Left lung (tissue), 14 donors: ENCODE measurements at places on chromosomes 16 and 17.

GRCh38 chr16:84175350-84176081, 11.3 kb downstream of the TAF1C start:
- H3K4me1 ChIP-seq = peaks cover 17% of the 10 kb centered on the region
- peaks cover 31% of the 10 kb centered on the region for H3K36me3 ChIP-seq
- H3K4me3 ChIP-seq = no peak overlapping the region

DNA sequence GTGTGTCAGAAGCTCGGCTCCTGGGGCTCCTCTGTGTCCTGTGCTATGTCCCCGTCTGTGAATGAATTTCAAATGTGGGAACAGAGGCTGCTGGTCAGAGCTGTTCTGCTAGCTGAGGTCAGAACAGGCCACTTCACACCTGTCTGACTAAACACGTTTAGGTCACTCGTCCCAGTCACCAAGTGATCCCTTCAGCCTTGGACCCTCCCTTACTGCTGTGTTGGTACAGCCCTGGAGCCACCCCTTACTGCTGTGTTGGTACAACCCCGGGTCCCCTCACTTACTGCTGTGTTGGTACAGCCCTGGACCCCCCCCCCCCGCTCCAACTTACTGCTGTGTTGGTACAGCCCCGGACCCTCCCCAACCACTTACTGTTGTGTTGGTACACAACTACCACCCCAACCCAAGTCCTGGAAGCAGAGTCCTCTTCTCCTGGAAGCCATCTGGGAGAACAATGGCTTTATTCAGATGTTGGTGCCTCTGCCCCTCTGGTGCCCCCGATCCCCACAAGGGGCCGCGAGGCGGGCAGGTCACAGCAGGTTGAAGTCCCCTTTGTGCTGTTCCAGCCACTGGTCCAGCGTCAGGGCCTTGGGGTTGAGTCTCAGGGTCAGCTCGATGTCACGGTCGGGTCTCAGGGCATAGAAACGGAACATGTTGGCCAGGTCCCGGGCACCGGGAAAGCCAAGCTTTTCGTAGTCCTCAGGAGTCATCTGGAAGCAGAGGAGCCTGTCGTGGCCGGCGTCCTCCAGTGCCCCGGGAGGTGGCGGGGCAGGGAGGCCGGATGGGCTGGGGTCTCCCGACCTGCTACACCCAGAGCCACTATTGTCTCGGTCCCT, 13.0 kb downstream of the NMRAL1 start:
- H3K36me3 ChIP-seq = no peaks in the 10 kb centered on the region
- peaks cover 12% of the 10 kb centered on the region for H3K4me1 ChIP-seq
- no peak overlapping the region for H3K4me3 ChIP-seq
- peak; percentile 19 for DNase-seq
- H3K27me3 ChIP-seq = no peaks in the 10 kb centered on the region

DNA sequence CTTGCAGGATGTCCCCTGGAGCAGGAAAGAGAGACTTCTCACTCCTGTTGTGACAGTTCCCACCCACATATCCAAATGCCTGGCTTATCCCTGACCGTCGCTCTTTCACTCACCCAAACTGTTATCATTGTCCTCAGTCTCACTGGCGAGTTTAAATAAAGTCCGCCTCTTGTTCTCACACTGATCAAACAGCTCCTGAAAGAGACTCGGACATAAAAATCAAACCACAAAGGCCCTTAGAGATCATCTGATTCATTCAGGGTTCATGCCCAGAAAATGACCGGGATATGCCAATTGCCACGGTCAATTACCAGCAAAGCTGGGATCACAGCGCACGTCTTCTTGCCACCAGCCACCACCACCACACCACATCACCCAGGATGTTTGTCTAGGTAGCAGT, 19.9 kb downstream of the GGA3 start:
- no peak for DNase-seq
- peaks cover 9% of the 10 kb centered on the region for H3K36me3 ChIP-seq
- no peaks in the 10 kb centered on the region for H3K27me3 ChIP-seq
- no peak overlapping the region for H3K4me3 ChIP-seq
- no peaks in the 10 kb centered on the region for H3K4me1 ChIP-seq
- H3K27ac ChIP-seq = no peak overlapping the region

DNA sequence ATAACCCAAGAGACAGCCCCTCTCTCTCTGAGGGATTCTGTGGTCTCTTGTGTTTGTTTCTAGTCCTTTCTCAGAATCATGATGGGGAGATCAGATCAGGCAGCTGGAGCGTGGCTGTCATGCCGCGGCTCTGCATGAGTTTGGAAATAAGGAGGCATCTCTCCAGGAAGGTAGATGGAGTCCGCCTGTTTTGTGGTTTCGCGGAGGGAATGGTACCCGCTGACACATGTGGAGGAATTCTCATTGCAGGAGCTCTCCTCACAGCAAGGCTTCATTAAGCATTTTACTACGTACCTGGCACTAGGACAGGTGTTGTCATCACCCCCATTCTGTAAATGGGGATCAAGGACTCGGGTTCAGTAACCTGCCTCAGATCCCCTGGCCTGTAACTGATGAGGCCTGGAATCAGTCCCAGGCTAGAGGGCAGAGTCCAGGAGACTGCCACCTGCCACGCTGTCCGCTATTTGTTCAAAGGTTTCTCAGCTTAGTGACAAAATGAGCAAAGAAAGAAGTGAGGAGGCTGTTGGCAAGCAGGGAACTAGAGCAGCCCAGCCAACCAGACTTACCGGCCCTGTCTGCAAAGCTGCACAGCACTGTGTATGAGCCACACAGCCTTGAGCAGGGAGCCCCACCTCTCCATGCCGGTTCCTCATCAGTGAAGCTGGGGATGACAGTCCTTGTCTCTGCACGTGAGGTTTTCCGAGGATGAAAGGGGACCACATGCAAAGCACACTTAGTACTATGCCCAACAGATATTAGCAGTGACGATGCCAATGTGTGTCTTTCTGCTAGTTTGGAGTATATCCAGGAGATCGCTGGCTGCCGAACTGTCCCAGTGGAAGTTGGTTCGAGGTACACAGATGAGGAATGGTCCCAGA, 11.0 kb downstream of the KDM8 start:
- no peaks in the 10 kb centered on the region for H3K4me1 ChIP-seq
- no peaks in the 10 kb centered on the region for H3K27me3 ChIP-seq
- no peak overlapping the region for H3K27ac ChIP-seq
- DNase-seq = no peak
- H3K4me3 ChIP-seq = no peak overlapping the region

DNA sequence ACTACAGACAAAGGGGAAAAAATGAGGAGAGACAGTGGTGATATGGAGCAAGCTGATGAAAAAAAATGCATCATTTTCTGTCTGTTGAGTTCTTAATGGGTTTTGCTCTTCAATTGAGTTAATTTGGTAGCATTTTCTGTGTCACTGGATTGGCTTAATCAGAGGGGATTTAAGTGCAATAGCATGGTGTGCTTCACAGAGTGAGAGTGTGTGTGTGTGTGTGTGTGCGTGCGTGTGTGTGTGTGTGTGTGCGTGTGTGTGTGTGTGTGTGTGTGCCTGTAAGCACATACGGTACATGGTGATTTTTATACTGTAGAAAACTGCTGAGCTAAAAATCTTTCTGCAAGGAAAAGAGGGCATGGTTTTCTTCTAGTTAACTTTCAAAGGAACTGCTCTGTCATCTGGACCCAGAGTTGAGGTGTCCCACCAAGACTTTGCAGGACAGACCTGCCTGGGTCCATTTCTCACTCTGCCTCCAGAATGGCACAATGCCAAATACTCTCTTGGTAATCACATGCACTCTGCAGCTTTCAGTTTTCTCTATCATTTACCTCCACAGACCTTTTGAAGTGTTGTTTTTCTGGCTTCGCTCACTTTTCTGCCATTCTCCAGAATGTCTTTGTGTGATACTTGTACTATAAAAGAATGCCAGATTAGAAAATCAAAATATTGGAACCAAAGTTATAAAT, 952.6 kb upstream of the SOX9 start:
- H3K27me3 ChIP-seq = no peaks in the 10 kb centered on the region
- no peak for DNase-seq
- no peaks in the 10 kb centered on the region for H3K4me1 ChIP-seq
- H3K4me3 ChIP-seq = no peak overlapping the region
- H3K27ac ChIP-seq = no peak overlapping the region
- no peaks in the 10 kb centered on the region for H3K36me3 ChIP-seq

- no peaks in the 10 kb centered on the region for H3K4me1 ChIP-seq
- H3K27me3 ChIP-seq = no peaks in the 10 kb centered on the region
- H3K4me3 ChIP-seq = no peak overlapping the region
- no peak overlapping the region for H3K27ac ChIP-seq
Observed at GRCh38 chr17:80364091-80364691, 50.8 kb upstream of the ENDOV start.

DNA sequence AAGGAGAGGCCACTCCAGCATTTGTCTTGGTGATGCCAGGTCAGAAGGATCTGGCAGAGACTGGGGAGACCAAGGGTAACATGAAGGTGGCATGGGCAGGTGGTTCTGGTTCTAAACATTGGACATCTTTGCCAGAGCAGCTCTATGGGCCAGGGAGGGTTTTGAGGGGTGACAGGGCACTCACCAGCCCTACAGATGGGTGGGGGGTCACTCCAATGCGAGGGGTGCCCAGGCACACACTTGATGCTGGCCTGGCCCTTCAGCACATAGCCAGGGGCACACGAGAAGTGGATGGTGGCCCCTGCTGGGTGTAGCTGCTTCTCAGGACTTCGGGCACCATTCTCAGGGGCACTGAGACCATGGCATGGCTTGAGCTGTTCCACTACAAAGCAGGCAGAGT, 5.5 kb upstream of the PHF12 start:
- no peak for DNase-seq
- H3K27me3 ChIP-seq = peaks cover 5% of the 10 kb centered on the region
- no peak overlapping the region for H3K27ac ChIP-seq
- peaks cover 11% of the 10 kb centered on the region for H3K4me1 ChIP-seq

GRCh38 chr16:57775661-57776469, 26.4 kb downstream of the KIFC3 start:
- peaks cover 45% of the 10 kb centered on the region for H3K36me3 ChIP-seq
- H3K27ac ChIP-seq = no peak overlapping the region
- H3K4me3 ChIP-seq = no peak overlapping the region
- no peak for DNase-seq

GRCh38 chr16:67893743-67894399, 817 bp downstream of the PSKH1 start:
- H3K27me3 ChIP-seq = no peaks in the 10 kb centered on the region
- peak overlapping the region; percentile 94 for H3K27ac ChIP-seq
- peaks cover 6% of the 10 kb centered on the region for H3K4me1 ChIP-seq
- DNase-seq = no peak
- H3K4me3 ChIP-seq = peak overlapping the region; percentile 90

DNA sequence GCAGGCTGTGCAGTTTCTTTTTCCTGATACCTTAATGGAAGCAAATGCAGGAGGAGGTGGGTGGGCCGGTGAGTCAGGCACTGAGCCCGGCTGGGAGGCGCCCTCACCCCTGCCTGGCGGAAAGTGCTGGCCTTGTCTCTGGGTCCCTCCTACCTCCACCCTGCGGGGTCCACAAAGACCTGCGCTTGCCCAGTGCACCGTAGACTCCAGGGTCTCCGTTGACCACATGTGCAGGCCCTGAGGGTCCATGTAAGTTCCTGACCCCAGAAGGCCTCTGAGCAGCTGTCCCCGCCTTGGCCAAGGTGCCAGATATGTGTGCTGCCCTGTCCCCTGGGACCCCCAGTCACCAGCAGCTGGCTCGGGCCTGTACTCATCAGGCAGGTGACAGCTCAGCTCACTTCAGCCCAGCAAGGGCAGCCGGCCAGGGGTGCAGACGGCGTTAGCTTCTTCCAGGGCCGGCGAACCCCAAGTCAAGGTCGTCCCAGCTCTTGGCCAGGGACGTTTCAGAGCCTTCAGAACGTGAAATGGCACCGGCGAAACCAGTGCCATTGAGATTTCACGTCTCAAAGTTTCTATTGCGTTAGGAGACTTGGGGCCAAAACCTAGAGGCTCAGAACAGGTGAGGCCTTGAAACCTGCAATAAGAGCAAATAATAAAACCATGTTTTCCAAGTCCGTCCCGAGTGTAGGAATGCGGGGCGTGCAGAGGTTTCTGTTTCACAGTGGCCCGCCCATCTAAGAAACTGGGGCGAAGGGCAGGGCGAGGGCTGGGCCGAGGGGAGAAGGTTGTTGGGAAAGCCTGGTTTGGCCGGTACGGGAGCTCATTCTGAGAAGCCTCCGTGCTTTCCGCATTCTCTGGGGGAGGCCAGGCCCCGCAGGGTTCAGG, 12.1 kb downstream of the METRNL start:
- peaks cover 78% of the 10 kb centered on the region for H3K36me3 ChIP-seq

DNA sequence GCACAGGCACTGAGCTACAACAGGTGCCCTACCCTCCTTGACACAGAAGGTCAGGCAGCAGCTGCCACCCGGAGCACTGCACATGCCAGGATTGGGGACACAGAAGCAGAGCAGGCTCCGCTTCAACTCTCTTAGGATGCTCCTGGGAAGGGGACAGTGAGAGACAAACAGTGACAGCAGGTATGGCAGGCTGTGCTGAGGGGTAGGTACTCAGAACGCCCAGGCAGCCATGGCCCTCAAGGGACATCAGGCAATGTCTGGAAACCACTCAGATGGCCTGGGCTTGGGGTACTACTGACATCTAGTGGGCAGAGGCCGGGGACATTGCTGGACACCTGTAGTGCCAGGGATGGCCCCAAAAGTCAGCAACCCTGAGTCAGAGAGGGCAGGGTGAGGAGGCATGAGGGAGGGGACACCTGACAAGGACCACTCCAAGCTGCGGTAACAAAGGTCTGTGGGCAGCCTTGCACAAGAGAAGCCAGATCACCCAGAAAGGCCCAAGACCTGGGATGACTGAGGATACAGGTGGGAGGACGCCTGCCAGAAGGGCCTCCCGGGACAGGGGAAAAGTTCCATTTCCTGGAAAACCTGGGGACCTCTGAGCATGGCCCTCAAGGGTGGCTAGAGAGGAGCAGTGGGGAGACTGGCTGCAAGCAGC, 21.2 kb downstream of the PEMT start:
- DNase-seq = peak; percentile 43
- H3K27me3 ChIP-seq = no peaks in the 10 kb centered on the region
- no peaks in the 10 kb centered on the region for H3K36me3 ChIP-seq

DNA sequence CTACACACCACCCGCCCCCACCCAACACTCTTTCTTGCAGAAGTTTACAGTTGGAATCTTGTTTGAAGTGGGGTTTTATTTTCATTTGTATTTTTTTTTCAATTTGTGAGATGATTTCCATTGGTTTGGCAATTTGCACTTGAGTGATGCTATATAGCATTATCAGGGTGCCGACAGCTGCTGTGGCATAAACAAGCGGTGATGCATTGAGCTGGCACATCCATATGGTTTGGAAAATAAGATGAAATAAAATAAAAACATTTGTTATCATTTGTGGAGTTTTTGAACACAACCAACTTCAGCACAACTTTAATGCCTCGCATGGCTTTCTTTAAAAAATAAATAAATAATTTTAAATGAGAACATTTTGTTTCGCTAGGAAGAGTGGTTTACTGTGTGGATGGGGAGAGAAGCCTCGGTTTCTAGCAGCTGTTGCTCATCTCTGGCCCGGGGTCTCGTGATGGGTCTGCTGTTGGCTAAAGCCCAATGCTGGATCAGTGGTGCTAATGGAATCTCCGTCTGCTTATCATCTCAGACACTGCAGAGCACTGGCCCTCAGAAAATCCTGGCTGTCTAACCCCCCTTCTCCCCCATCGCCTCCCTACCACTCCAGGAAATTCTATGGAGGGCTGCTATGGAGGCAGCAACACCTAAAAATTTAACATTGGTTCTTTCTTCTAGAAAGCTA, 192.3 kb upstream of the MAF start:
- H3K27ac ChIP-seq = no peak overlapping the region
- no peak for DNase-seq
- H3K4me1 ChIP-seq = no peaks in the 10 kb centered on the region
- no peaks in the 10 kb centered on the region for H3K36me3 ChIP-seq
- no peaks in the 10 kb centered on the region for H3K27me3 ChIP-seq

GRCh38 chr17:74737299-74738050, 419 bp downstream of the RAB37 start:
- H3K27me3 ChIP-seq = peaks cover 21% of the 10 kb centered on the region
- peak overlapping the region; percentile 7 for H3K4me3 ChIP-seq
- no peaks in the 10 kb centered on the region for H3K36me3 ChIP-seq
- peak overlapping the region; percentile 73 for H3K27ac ChIP-seq
- peaks cover 72% of the 10 kb centered on the region for H3K4me1 ChIP-seq
